Fibroblast of skin of back (primary cell): ENCODE measurements at places on chromosomes 11 and 22.

- peak; percentile 57 for DNase-seq
Observed at GRCh38 chr11:36672815-36673450, 74.9 kb upstream of the RAG2 start.

DNA sequence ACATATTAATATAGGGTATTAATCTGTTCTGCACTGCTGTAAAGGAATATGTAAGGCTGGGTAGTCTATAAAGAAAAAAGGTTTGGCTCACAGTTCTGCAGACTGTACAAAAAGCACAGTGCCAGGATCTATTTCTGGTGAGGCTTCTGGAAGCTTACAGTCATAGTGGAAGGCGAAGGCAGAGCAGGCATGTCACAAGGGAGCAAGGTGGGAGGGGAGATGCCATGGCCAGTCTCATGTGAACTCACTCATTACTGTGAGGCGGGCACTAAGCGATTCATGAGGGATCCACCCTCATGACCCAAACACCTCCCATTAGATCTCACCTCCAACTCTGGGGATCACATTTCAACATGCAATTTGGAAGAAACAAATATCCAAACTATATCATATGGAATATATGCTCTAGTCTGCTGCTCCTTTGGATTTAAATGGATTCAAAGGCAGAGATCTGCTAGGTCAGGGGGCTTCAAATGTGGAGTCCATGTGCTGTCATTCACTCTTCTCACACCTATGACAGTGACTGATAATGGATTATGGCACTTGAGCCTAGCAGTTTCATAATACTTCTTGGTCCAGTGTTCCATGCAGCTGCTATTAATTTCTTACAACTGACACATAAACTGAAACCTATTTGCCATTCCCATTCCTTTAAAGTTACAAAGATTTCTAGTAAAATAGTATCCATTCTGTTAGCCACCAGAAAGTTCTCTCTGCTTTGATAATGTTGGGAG lies 146.0 kb downstream of the ATG16L2 start:
- no peak for DNase-seq

GRCh38 chr22:25110846-25111578 lies 88.6 kb upstream of the CRYBB3 start:
- peak; percentile 77 for DNase-seq

- no peak for DNase-seq
Observed at GRCh38 chr11:64564419-64564818, 26.6 kb upstream of the SLC22A12 start.

DNA sequence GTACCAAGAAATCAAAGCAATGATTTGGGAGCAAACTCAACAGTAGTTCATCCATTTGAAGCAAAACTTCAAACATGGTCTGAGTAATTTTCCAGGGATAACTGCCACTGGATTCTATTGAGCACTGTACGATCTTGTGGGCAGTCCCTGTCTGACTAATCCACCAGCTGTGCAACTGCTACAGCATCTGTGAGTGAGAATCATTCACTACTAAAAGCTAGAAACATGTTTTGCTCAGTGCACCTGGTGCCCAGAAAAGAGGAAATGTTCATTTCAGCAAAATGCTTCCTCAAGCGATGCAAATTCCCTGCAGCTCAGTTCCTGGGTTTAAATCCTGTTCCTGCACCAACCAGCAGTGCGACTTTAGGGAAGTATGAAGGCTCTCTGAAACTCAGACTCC lies 1077.9 kb downstream of the DLG2 start:
- no peak for DNase-seq

DNA sequence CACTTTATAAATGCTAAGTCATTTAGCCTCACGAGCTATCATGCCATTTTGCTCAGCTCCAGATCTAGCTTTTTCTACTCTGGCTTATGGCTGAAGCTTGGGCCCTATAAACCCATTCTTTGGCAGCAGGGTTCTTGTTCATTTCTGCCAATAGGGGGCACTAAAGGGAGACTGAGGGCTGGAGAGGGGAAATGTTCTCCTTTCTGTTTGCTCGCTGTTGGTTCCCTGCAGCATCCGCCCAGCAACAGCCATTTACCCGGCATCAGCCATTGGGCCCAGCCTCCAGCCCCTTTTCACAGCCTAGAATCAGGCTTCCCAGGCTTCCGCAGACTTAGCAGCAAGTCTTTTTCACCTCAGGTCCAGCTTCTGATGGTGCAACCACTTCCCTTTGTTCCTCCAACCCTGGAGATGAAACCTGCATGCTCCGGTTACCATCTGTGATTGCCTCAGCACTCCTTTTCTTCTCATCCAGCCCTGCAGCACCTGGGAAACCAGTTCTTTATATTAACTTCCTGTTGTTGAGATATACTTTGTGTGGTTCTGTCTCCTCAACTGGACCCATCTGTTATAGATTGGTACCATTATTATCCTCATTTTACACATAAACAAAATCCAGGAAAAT lies 4.2 kb upstream of the ME3 start:
- peak; percentile 13 for DNase-seq
